CD4-positive, alpha-beta T cell (primary cell): ENCODE measurements at places on chromosomes 13 and 19. TPM values are rescaled to one million over a fixed set of nuclear protein-coding genes. Genes with fewer than 3 reads are reported as not detected.

- no peaks in the 10 kb centered on the region for H3K27me3 ChIP-seq
- DNase-seq = no peak
- H3K4me3 ChIP-seq = no peak overlapping the region
- no peaks in the 10 kb centered on the region for H3K4me1 ChIP-seq
- no peak overlapping the region for H3K27ac ChIP-seq
- H3K36me3 ChIP-seq = no peaks in the 10 kb centered on the region
Observed at GRCh38 chr13:48275507-48275906, 28.0 kb upstream of the RB1 start.

- DNase-seq = no peak
- H3K4me1 ChIP-seq = no peaks in the 10 kb centered on the region
- no peaks in the 10 kb centered on the region for H3K36me3 ChIP-seq
- H3K27ac ChIP-seq = no peak overlapping the region
- no peak overlapping the region for H3K4me3 ChIP-seq
Observed at GRCh38 chr13:88246239-88246638, 575.1 kb downstream of the SLITRK5 start.

- H3K4me3 ChIP-seq = no peak overlapping the region
- H3K27ac ChIP-seq = no peak overlapping the region
- H3K27me3 ChIP-seq = no peaks in the 10 kb centered on the region
Observed at GRCh38 chr13:44667943-44668342, 91.8 kb upstream of the TSC22D1 start.

Gene C19orf85
- total RNA-seq = not detected

DNA sequence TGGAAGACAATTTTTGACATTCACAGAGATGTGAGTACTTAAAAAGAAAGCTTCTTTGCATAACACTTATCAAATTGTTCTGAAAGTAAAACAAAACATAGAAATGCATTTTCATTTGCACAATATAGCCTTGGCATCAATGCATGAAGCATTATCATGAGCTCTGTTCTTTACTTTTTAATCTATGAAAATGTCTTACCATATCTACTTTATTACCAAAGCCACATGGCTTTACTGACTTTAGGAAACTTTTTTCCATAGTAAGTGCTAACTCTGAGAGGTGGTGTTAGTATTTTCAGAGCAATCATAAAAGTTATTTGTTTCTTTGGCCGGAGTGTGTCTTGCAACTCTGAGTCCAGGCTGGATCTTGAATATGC lies 10.5 kb downstream of the TNFRSF19 start:
- peaks cover 18% of the 10 kb centered on the region for H3K4me1 ChIP-seq
- H3K27ac ChIP-seq = no peak overlapping the region
- H3K4me3 ChIP-seq = no peak overlapping the region
- no peak for DNase-seq

GRCh38 chr13:84487752-84488151 lies 605.5 kb upstream of the SLITRK1 start:
- no peaks in the 10 kb centered on the region for H3K36me3 ChIP-seq
- H3K4me3 ChIP-seq = no peak overlapping the region
- no peak overlapping the region for H3K27ac ChIP-seq
- H3K4me1 ChIP-seq = no peaks in the 10 kb centered on the region
- no peaks in the 10 kb centered on the region for H3K27me3 ChIP-seq
- no peak for DNase-seq

DNA sequence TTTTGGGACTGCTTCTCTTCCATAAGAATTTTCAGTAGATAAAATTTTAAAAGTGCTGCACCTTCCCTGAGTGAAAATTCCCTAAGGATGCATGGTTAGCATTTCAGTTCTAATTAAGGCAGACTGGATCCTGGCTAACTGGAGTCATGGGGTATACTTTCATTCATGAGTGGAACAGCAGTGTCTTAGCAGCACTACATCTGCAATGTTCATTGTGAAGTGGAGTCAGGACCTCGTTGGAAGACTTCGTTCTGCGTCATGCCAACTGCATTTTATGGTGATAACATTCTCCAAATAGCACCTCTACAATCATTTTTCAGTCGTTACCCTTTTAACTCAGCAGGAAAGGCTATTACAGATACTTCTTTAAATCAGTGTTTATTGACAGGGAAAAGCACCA lies 25.5 kb downstream of the PHF11 start:
- peaks cover 58% of the 10 kb centered on the region for H3K36me3 ChIP-seq
- no peak overlapping the region for H3K27ac ChIP-seq
- no peaks in the 10 kb centered on the region for H3K4me1 ChIP-seq
- H3K27me3 ChIP-seq = no peaks in the 10 kb centered on the region
